ENCODE measurements at places on chromosomes 1 and 21.

- DNase-seq = no peak
Measured at GRCh38 chr1:162823771-162824525, 33.4 kb downstream of the HSD17B7 start.

DNA sequence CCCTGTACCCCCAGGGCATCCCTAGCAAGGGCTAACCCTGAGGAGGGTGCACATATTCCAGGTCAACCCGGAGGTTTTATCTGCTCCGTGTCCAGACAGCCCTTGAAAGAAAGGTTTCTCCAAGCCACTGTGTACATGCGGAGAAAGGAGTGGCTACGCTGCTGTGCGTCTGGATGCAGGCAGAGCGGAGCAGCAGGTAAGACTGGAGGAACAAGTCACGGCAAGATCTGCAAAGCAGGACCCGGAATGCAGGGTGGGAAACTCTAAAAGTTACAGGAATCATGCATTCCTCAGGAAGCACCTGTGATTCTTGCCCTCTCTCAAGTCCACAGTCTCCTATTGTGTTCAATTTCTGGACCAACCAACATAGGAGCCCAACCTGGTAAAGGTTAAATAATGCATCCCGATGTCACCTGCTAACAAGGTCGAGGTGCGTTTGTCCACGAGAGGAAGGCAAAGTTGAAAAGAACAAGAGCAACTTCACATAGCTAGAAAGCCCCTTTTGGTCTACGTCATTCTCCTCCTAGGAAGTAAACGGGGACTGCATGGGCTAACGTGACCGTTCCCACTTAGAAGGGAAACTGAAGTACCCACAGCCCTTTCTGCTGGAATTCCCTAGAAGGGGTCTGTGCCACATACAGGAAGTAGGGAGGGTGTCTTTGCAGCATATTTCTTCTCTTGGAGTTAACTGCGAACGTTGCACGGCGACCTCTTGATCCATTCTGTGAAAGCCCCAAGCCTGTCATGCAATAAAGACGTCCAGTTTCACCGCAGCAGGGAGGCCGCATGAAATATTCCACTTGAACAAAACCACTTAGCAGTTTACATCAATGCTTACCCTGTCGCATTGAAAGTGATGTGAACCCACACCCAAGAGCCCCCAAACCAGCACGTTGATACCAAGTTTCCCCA, 5.8 kb downstream of the TIAM1 start:
- DNase-seq = no peak

- DNase-seq = no peak
Measured at GRCh38 chr1:12553963-12554362, 64.0 kb downstream of the DHRS3 start.

GRCh38 chr1:111204201-111204982, 3.9 kb upstream of the DENND2D start:
- peak; percentile 86 for DNase-seq

DNA sequence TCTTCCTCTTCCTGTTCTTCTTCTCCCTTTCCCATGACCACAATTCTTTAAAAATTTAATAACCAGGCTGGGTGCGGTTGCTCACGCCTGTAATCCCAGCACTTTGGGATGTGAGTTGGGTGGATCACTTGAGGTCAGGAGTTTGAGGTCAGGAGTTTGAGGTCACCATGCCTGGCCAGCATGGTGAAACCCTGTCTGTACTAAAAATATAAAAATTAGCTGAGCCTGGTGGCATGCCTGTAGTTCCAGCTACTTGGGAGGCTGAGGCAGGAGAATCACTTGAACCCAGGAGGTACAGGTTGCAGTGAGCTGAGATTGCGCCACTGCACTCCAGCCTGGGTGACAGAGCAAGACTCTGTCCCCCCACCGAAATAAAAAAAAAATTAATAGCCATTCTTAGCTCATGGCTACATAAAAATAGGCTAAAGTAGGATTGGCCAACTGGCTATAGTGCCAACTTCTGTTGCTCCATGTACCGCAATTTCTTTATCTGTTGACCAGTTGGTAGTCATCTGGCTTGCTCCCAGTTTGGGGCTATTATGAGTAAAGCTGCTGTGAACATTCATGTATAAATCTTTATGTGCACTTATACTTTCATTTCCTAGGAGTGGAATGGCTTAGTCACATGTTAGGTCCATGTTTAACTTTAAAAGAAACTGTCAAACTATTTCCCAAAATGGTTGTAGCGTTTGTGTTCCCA, 136.3 kb downstream of the PEX14 start:
- DNase-seq = no peak

GRCh38 chr1:207431508-207431907, 22.6 kb upstream of the CR2 start:
- no peak for DNase-seq

DNA sequence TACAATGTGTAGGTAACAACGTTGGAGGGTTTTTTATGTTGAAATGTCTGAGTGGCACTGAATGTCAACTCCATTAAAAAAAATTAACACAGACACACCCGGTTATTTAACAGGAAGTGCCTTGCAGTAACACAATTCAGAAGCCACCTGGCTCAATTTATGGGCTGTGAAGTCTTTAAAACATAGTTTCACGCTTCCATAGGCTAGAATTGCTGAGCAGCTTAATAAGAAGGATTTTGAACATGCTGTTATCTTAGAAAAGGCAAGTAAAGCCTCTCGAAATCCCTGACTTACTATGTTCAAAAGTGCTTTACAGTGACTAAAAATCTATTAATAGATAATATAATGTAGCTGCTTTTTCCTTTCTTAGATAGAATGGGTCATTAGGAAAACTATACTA, 19.7 kb downstream of the SRSF4 start:
- DNase-seq = no peak

- no peak for DNase-seq
Measured at GRCh38 chr1:170309389-170310013, 163.7 kb downstream of the NTMT2 start.

- DNase-seq = no peak
Measured at GRCh38 chr1:112342558-112342957, 53.5 kb upstream of the CTTNBP2NL start.

GRCh38 chr1:27122652-27123051, 32.3 kb downstream of the SLC9A1 start:
- DNase-seq = peak; percentile 25

DNA sequence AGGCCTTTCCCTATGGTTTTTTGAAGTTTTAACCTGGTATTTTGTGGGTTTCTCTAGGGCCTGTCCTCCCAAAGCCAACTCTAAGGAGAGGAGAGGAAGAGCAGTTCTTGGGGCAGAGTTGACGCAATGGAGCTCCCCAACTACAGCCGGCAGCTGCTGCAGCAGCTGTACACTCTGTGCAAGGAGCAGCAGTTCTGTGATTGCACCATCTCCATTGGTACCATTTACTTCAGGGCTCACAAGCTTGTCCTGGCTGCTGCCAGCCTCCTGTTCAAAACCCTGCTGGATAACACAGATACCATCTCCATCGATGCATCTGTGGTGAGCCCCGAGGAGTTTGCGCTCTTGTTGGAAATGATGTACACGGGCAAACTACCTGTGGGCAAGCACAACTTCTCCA, 38.2 kb downstream of the ZBTB40 start:
- DNase-seq = no peak

GRCh38 chr1:29584776-29585175, 348.5 kb downstream of the PTPRU start:
- DNase-seq = no peak

DNA sequence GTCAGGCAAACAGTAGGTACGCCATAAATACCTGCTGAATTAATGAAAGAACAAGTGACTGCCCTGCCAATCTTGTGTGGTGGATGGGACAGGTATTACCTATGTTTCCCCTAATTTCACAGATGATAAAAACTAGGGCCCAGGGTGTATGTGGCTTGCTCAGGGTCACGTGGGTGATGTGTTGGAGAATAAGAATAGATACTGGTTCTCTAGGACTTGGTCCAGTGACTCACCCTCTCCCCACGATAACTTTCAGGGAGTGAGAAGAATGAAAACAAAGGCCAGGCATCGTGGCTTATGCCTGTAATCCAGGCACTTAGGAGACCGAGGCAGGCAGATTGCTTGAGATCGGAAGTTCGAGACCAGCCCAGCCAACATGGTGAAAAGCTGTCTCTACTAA, 26.7 kb downstream of the SLC26A9 start:
- DNase-seq = no peak

DNA sequence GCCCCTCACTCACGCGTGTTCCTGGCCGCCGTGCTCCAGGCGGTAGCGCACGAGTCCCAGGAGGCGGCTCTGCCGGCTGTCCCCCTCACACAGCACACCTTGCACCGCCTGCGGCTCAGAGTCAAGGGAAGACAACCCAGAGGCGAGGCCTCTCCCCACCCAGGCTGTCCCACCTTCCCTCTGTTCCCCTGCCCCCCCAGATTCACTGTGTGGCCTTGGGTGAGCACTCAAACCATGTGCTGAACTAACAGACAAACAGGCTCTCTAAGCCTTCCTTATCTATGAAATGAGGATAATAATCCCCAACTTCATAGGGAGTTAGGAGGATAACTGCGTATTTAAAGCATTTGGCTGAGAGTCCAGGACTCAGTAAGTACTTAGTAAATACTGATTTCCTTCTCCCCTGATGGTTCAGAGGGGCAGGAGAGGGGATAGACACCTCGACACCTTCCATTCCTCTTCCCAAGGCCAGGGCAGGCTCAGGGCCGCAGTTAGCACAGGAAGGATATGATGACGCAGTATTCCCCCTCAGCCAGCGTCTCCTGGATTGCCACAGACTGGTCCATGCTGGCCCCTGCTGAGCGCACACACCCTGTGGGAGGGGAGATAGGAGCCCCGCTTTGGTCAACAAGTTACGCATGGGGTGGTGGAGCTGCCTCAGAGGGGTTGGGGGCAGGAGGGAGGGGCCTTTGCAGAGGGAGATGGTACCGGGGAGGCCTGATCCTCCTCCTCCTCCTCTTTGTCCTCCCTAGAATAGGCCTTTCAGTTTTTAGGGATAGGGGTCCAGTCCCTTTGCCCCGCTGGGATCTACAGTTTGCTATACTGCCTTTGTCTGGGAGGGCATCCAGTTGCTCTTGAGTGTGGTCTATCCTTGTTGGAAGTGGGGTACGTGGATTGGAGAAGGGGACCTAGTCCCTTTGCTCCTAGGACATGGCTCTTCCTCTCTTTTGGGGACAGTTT, 830 bp downstream of the INPP5B start:
- DNase-seq = no peak

DNA sequence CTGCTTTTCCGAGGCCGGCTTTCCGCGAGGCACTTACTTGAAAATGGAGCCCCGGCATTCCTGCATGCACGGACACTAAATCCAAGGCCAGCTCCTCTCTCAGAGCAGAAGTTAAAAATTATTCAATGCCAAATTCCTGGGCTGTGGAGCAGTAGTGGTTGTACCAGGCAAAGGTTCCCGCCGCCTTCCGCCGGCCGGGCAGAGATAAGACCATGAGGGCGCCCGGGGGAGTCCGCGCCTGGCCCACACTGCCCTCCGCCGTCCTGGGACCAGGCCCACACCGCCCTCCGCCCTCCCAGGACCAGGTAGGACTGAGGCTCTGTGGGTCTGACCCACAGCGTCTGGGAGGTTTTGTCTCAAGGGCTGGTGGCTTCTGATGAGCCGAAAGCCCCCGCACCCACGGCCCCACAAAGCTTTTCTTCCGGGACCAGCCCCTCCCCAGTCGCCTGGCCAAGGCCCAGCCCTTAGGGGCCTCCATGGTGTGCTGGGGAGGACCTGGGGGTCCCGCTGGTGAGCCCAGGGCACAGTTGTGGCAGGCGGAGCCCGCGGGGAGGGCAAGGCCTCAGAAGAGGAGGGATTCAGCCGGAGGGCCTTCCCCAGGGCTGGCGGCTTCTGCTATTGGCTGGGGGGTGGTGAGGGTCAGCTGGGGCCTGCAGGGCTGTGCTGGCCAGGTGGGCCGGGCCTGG, 12.7 kb upstream of the C1orf159 start:
- DNase-seq = no peak

DNA sequence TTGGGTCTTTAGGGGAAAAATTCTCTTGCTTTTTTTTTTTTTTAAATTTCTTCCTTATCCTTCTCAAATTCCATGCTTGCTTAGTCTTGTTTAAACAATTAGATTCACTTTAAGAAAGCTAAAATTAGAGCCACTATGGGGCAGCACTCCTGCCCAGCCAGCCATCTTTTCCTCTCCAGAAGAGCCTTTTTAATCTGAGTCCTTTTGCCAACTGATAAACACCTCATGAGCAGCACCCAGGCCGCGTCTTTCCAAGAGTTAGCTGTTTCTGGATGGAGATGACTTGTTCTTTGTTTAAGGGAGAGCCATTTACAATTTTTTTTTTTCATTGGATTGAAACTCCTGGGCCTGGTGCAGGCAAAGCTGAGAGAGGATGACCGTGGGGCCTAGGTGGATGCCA, 53.3 kb upstream of the TSPAN2 start:
- DNase-seq = no peak

- peak; percentile 21 for DNase-seq
Measured at GRCh38 chr1:64891448-64891825, 74.9 kb downstream of the JAK1 start.

DNA sequence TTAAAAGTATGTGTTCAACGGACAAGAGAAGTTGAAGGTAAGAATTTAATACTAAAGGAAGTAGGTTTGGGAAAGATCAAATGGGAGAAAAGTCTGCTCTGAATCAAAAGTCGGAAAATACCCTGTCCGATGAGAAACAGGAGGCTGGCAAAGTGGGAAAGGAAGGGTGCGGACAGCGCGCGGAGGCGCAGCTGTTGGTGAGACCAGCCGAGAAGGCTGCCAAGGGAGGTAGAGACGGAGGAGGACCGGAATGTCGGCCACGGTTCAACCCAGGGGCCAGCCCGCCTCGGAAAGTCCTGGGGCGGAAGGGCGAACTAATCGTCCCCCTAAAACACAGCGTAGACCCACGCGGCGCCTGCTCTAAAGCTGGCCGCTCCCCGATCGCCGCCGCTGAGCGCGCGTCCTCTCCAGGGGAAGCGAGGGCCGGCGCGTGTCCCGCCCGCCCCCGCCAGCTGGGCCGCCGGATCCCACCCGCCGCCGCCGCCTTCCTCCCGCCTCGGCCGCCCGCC, 639 bp upstream of the SPATA1 start:
- DNase-seq = no peak

DNA sequence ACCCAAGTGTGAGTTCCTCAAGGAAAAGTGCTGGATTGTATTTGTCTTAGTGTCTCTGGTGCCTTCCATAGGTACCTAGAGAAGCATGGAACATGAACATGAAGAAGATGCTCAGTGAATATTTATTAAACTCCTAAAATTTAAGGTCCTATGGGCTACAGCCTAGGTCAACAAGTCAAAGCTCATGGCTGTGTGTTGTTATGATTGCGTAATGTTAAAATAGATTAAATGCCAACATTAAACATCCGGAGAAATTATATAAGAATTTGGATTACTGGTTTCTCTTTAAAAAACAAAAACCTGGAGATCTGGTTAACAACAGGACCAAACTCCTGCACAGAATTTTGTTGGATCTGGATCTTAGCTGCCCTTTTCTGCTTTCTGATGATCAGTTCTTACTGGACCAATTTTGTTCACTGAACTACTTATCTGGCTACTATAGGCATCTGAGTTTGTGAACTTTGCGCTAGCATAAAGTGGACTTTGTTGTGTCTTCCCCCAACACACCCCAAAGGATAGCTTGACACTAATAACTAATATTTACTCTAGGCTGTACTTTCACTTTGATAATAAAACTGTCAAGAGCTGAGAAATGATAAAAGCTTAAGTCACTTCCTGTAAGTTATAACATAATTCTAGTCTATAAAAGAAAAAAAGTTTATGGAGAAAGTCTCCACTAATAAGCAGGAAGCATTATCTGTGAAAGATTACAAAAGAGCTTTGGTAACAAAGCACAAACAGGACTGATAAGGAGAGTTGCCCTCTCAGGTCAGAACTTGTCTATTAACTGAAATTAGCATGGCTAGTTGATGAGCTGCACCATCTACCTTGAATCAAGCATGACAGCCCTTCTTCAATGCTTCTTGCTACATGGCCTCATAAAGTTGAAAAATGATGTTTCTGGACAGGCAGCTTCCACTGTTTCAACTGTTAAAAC, 20.7 kb downstream of the F5 start:
- DNase-seq = no peak

- DNase-seq = peak; percentile 63
Measured at GRCh38 chr1:212256369-212256768, 28.8 kb upstream of the PPP2R5A start.
